ENCODE measurements at places on chromosomes 3 and 15.

GRCh38 chr3:14366248-14366647 lies 36.2 kb upstream of the SLC6A6 start:
- no peak for DNase-seq

DNA sequence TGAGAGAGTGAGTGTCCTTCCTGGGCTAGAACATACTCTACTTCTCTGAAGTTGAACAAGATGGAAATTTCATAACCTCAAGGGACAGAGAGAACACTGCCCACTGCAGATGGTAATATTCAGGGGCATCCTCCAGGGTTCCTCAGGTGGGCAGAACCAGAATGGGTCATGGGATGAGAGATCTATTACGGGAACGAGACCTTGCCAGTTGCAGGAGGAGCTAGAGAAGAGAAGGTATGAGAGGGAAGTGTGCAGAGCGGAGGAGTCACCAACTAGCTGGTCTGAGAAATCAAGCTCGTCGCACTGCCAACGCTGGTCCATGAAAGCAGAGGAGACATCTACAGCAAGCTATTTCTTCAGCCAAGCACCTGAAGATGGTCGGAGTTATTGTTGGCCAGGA lies 184.7 kb downstream of the TJP1 start:
- no peak for DNase-seq

DNA sequence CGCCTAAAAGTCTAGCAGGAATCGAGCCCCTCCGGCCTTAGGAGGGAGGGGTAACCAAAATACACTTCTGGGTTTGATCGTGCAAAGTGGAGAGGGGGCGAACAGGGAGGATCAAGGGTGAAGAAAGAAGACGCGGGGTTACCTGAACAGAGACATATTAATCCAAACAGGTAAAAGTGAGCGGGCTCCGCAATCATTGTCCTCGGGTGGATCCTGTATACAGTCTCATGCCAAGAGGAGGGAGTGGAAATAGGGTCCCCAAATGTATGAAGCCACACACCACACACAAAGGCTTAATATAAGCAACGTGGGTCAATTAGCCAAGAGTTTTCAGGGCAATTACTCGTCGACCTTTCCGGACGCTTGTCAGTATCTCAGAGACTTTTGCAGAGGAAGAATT lies 749.5 kb downstream of the ROBO1 start:
- DNase-seq: peak; percentile 55

DNA sequence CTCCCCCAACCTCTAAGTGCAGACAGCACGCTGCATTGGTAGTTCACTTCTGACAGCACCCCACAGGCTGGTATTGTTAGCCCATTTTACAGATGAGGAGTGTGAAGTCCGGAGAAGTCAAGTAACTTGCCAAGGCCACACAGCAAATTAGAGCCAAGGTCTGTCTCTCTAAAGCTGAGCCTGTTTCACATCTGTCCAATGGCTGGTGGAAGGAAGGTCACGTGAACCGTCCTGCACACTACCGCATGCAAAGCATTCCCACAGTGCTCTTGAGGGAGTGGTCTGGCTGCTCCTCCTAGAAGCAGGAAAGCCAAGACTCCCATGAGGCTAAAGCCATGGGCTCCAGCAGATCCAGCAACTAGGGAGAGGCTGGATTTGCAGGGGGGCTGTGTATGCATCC lies 50.0 kb downstream of the MGLL start:
- DNase-seq: no peak

DNA sequence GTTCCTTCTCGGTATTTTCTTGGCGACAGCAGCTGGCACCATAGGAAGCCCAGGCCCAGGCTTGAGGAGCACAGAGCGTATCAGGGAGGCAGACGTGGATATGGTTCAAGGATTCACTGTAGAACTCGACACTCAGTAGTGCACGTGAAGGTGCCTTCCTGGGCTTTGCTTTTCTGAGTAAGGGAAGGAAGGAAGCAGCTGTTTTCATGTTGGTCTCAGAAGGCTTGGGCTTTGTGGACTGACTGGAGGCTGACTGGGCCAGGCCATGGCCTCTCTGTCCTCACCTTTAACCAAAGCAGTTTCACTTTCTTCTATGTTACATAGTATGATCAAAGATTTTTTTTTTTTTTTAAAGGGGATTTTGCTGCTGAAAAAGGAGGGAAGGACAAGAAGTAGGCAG lies 6.9 kb upstream of the GHRL start:
- no peak for DNase-seq

GRCh38 chr3:143351895-143352608 lies 232.5 kb downstream of the CHST2 start:
- no peak for DNase-seq

DNA sequence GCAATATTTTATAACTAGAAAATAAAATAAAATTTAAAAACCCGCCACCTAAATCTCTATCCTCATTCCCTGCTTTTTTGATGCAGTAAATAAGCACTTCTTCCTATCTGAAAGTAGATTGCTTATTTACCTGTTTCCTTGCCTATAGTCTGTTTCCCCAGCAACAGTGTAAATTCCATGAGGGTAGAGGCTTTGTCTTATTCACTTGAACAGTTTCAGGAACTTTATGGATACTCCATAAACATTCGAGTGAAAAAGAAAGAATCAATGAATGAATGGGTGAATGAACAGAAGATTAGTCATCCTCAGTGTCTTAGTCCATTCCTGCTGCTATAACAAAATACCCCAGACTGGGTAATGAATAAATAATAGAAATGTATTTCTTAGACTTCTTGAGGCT lies 41.7 kb downstream of the SHC4 start:
- no peak for DNase-seq

GRCh38 chr3:14780927-14781507 lies 37.7 kb upstream of the FGD5 start:
- peak; percentile 71 for DNase-seq

- peak; percentile 74 for DNase-seq
Measured at GRCh38 chr3:100403362-100404249, 2.3 kb downstream of the LNP1 start.

GRCh38 chr3:125643172-125643571 lies 47.9 kb upstream of the OSBPL11 start:
- no peak for DNase-seq

DNA sequence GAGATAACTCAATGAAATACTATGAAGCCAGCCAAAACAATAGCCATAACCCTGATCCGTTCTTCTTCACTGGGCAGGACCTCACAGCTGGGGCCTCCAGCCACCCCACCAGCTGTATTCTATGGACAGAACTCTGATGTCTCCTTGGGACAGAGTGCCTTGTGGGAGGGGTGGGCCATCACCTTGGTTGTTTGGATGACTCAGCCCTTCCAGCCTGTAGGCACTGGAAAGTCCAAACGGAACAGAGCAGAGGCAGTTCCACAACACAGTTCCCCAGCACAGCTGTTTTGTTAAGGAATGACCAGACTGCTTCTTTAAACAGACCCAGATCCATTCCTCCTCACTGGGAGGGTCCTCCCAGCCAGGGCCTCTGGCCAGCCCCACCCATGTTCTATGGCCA lies 31.9 kb upstream of the ZBED2 start:
- no peak for DNase-seq

Data from OCI-M1 (cell line).